ENCODE measurements at places on chromosomes 1 and 21. TPM values are rescaled to one million over a fixed set of nuclear protein-coding genes. Genes with fewer than 3 reads are reported as not detected.

Gene B3GALT2
- 38.6 TPM for total RNA-seq

Gene S100A7A
- not detected for total RNA-seq

Gene ZBTB7B
- total RNA-seq = 29.1 TPM

Gene LCK
- not detected for total RNA-seq

Gene PLEKHA6
- 117 TPM for total RNA-seq

Gene VAV3
- total RNA-seq = 4.0 TPM

Gene ANKRD35
- total RNA-seq = 6.3 TPM

Gene RGS18
- 2.1 TPM for total RNA-seq

Gene DYNLT5
- 12.9 TPM for total RNA-seq

Gene TRIM46
- total RNA-seq = 14.9 TPM

Gene EPHA2
- 4.3 TPM for total RNA-seq

Gene UBE2U
- 1.6 TPM for total RNA-seq

Gene GREM2
- 9.1 TPM for total RNA-seq

Gene SCAMP3
- total RNA-seq = 45.9 TPM

Gene REN
- not detected for total RNA-seq

Gene FAM110D
- 2.4 TPM for total RNA-seq

Gene PGLYRP3
- not detected for total RNA-seq

Gene LCE3E
- total RNA-seq = not detected

Gene SYT6
- total RNA-seq = 2.1 TPM

Gene SLC30A7
- total RNA-seq = 15.8 TPM

Gene PIGC
- total RNA-seq = 18.7 TPM

Gene ANKRD65
- total RNA-seq = 33.5 TPM

Gene SLC1A7
- total RNA-seq = 4.3 TPM

Gene ST3GAL3
- total RNA-seq = 62.6 TPM

Gene RPL5
- 286 TPM for total RNA-seq

Gene CTSK
- total RNA-seq = 7.2 TPM

Gene DHX9
- 88.6 TPM for total RNA-seq

Gene CD1D
- total RNA-seq = not detected

Gene EDARADD
- 0.50 TPM for total RNA-seq

Gene NBPF6
- not detected for total RNA-seq

Gene TFF2
- not detected for total RNA-seq

Gene KRTAP22-2
- total RNA-seq = not detected

Gene DEPDC1
- 1.8 TPM for total RNA-seq

Gene RNU1-3
- 8,876 TPM for total RNA-seq

Gene PKP1
- 1.6 TPM for total RNA-seq

Gene SPSB1
- 16.1 TPM for total RNA-seq

Gene BSND
- not detected for total RNA-seq

Gene ANGPTL3
- not detected for total RNA-seq

Gene SYT14
- total RNA-seq = 24.5 TPM

Gene DLGAP3
- 182 TPM for total RNA-seq

Measured in dorsolateral prefrontal cortex (tissue), 122 donors.